SK-N-MC (cell line): ENCODE measurements at places on chromosomes 4 and X.

DNA sequence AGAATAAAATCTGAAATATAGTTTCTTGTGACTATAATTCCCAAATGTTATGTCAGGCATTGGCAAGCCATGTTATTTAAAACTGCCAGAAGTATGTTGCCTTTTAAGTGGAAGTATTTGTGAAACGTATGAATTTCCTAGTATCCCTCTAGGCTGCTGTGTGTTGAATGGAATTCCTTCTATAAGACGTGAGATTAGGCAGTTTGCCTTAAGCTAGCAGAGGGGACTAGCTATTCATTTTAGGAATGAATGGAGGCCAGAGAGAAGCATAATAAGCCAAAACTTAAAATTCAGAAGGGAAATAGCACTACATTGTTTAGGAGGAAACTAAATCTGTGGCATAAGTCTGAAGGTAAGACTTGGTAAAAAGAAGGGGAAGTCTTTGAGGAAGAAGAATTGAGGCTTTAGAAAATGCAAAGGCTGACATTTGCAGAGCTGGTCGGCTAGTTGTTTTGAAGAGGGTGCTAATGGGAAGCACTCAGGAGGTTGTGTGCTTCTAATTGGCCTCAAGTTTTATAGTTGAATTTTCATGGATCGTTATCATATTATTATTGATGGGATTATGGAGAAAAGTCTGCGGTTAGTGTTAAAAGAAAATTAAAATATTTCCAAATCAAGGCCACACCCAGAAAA lies 57.1 kb downstream of the TMEM131L start:
- DNase-seq, result no peak

DNA sequence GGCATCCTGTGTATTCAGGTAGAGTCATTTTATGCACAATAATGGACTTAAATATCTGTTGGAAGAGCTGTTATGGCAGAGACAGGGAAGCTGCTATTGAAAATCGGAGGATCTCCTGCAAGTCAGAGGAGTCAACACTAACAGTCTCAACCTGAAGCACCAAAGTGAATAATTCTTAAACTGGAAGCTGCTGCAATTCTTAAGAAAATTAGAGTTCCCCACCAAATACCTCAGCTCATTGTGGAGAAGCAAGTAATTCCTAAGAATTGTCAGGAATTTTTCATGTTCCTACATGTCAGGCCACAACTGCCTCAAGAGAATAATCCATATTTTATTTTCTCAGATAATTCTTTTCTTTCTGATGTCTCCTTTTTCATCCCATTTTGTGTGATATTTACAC lies 892.6 kb upstream of the LCORL start:
- DNase-seq, result no peak

DNA sequence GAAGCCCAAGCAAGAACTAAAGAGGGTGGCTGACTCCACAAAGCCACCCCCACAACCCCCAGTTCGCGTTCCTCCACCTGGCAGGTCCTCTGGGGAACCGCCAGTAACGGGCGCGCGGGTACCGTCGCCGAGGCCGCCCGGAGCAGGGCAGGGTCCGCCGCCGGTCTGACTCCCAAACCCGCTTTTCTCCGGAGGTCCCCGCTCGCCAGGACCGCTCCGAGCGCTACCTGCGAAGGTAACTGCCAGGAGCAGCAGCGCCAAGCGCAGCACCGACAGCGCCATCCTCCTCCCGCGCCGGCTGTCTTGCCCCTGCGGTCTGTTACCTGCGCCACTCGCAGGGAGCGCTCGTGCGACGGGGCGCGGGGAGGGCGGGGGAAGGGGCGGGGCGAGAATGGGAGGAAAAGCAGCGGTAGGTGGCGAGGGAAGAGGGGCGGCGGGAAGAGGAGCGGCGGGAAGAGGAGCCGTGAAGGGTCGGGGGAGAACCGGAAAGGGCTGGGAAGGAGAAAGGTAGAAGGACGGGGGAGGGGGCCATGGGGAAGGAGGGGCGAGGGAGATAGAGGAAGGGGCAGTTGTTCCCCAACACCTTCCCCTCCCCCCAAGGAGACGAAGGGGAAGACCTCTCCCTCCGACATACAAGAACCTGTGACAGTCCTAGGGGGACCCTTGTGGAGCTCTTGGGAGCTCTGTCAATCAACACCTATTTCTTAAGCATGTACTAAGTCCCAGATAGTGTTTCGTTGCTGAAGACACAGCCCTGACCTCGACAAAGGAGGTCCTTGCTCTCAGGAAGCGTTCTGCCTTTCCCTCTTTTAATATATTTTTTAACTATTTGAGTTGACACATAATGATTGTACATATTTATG lies at the start of gene SPINK2:
Gene SPINK2, minus strand, starts transcription at position 321 of the 863 bp plus-strand sequence. Its CDS starts 39 bp downstream, at position 282.
- DNase-seq, result no peak

DNA sequence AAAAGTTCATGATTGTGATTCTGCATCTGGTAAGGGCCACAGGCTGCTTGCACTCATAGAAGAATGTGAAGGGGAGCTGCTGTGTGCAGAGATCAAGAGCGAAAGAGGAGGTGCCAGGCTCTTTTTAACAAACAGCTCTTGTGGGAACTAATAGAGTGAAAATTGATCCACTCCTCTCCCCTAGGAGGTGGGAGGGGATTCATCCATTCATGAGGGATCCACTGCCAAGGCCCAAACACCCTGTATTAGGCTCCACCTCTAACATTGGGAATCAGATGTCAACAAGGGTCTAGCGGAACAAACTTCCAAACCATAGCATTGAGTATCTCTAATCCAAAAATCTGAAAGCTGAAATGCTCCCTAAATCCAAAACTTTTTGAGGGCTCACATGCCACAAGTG lies 16.4 kb upstream of the PPID start:
- no peak for DNase-seq

DNA sequence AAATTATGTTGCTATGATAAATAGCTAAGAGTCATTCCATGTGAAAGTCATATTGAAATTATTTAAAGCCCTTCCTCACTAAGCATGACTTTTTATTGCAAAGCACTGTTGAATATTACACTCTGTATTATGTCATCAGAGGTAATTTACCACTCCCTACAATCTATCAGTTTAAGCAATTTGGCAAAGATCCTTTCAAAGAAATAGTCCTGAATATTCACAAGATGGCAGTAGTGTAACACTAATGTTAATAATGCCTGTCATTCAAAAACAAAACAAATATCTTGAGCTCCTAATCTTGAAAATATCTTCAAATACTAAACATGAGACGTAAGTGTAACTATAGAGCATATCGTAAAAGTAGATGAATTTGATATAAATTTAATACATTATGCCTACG lies 208.6 kb upstream of the TECRL start:
- peak; percentile 61 for DNase-seq
